ENCODE measurements at places on chromosomes 3 and 15. TPM values are rescaled to one million over a fixed set of nuclear protein-coding genes. Genes with fewer than 3 reads are reported as not detected.

GRCh38 chr3:113606539-113607218, 74.3 kb downstream of the SIDT1 start:
- DNase-seq = peak; percentile 67
- no peak overlapping the region for H3K27ac ChIP-seq
- peaks cover 18% of the 10 kb centered on the region for H3K4me1 ChIP-seq
- H3K36me3 ChIP-seq = peaks cover 18% of the 10 kb centered on the region
- H3K27me3 ChIP-seq = no peaks in the 10 kb centered on the region

GRCh38 chr3:13827699-13828098, 52.2 kb downstream of the WNT7A start:
- no peak overlapping the region for H3K27ac ChIP-seq
- H3K4me1 ChIP-seq = no peaks in the 10 kb centered on the region
- no peaks in the 10 kb centered on the region for H3K36me3 ChIP-seq
- no peak overlapping the region for H3K4me3 ChIP-seq

GRCh38 chr3:117133066-117133465, 423.5 kb downstream of the TUSC7 start:
- no peaks in the 10 kb centered on the region for H3K36me3 ChIP-seq
- no peak overlapping the region for H3K27ac ChIP-seq

GRCh38 chr15:25534293-25534692, 95.5 kb upstream of the UBE3A start:
- DNase-seq = no peak
- no peak overlapping the region for H3K27ac ChIP-seq
- no peaks in the 10 kb centered on the region for H3K4me1 ChIP-seq
- no peaks in the 10 kb centered on the region for H3K27me3 ChIP-seq
- H3K4me3 ChIP-seq = no peak overlapping the region
- no peaks in the 10 kb centered on the region for H3K36me3 ChIP-seq

- H3K27me3 ChIP-seq = no peaks in the 10 kb centered on the region
- H3K4me3 ChIP-seq = no peak overlapping the region
- peaks cover 2% of the 10 kb centered on the region for H3K4me1 ChIP-seq
- H3K36me3 ChIP-seq = peaks cover 2% of the 10 kb centered on the region
Observed at GRCh38 chr3:149964291-149964690, 6.4 kb downstream of the PFN2 start.

DNA sequence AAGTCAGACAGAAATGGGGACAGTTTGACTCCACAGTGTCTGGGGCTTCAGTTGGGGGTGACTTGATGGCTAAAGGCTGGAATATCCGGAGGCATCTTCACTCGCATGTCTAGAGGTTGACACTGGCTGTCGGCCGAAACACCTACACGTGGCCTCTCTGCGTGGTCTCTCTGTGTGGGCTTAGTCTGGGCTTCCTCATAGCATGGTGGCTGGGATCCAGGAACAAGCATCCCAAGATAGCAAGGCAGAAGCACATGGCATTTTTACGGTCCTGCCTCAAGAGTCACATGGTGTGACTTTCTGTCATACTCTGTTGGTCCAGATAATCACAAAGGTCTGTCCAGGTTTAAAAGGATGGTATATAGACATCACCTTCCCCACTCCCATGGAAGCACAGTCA, 34.5 kb downstream of the MAGI1 start:
- H3K36me3 ChIP-seq = no peaks in the 10 kb centered on the region
- H3K4me3 ChIP-seq = no peak overlapping the region
- H3K27me3 ChIP-seq = no peaks in the 10 kb centered on the region
- no peaks in the 10 kb centered on the region for H3K4me1 ChIP-seq

DNA sequence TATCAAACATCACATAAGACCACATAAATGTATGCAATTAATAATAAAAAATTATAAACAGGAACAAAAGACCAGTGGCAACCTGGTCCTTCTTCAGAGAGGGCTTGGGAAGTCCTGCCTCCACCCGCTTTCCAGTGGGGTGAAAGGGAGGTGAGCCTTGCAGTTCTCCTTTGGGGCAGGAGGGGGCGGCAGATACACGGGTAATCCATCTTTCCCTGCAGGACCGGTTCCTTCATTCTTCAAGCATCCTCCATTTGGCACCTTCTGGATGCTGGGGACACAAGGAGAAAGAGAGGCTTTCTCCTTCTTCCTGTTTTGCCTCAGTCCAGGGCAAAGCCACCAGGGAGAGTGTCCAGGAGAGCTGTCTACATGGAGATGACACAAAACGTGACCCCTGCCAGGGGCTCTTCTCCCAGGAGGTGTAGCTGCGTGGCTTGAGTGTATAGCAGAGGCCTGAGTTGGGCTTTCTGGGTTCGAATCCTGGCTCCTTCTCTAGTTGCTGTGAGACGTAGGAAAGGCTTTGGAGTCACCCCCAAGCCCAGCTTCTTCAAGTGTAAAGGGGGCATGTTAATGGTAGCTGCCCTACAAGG, 23.2 kb downstream of the RPLP1 start:
- peak; percentile 83 for DNase-seq
- no peaks in the 10 kb centered on the region for H3K4me1 ChIP-seq
- H3K36me3 ChIP-seq = peaks cover 3% of the 10 kb centered on the region
- peaks cover 4% of the 10 kb centered on the region for H3K27me3 ChIP-seq
- H3K4me3 ChIP-seq = no peak overlapping the region
- no peak overlapping the region for H3K27ac ChIP-seq

DNA sequence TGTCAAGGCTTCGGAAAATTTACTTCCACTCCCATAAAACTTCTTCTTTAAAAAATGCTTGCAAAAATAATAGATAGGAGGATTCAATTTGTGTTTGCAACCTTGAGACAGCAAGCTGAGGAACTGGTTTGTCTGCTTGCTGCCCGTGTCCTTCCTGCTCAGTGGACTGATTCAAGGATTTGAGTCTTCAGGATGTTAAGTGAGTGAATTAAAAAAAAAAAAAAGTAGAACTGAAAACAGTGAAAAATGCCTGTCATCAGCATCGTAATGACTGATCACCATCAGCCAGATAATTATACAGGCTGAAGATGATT, 453.7 kb downstream of the FGF12 start:
- no peaks in the 10 kb centered on the region for H3K27me3 ChIP-seq
- H3K27ac ChIP-seq = no peak overlapping the region
- H3K4me3 ChIP-seq = no peak overlapping the region
- no peaks in the 10 kb centered on the region for H3K36me3 ChIP-seq
- DNase-seq = no peak

DNA sequence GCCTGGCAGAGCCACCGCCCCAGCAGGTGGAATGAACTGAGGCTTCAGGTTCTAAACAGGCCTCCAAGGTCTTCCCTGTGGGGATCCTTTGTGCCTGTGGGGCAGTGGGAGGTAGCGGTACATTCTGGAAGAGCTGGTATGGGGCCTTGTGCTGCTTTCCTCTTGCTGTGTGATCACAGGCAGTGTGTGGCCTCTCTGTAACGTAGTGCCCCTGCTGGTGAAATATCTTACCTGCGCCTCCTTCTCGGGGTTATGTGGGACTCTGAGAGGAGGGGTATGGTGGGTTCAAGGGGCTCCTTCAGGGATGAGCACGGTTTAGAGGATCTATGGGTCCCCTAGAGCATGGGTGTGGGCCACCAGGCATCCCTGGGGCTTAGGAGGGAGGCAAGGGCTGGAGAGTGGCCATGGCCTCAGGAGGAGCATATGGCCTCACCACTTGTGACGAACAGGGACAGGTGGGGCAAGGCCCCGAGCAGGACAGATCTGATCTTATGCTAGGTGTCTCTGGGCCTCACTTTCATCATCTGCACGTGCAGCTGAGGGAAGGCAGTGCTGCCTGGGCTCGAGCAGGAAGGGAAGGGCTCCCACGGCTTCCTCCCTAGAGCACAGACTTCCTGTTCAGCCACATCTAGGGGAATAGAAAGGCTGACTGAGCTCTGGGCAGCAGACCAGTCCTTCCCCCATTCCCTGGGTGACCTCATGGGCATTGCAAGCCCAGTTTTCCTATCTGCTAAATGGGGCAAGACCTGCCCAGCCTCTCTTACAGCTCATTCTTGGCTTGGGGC, 1.9 kb upstream of the ALS2CL start:
- peaks cover 49% of the 10 kb centered on the region for H3K4me1 ChIP-seq
- peak overlapping the region; percentile 80 for H3K27ac ChIP-seq
- H3K36me3 ChIP-seq = no peaks in the 10 kb centered on the region
- H3K27me3 ChIP-seq = no peaks in the 10 kb centered on the region
- peak; percentile 63 for DNase-seq

GRCh38 chr3:105598042-105598796, 231.5 kb downstream of the ALCAM start:
- no peaks in the 10 kb centered on the region for H3K27me3 ChIP-seq
- no peaks in the 10 kb centered on the region for H3K36me3 ChIP-seq
- no peak overlapping the region for H3K4me3 ChIP-seq
- H3K27ac ChIP-seq = no peak overlapping the region
- DNase-seq = no peak

FBXO40 gene
- total RNA-seq = not detected

GOLGA6L4 gene
- total RNA-seq = 0.92 TPM

ITIH3 gene
- total RNA-seq = not detected

BSN gene
- total RNA-seq = 0.07 TPM

MEIS2 gene
- total RNA-seq = not detected

CHCHD6 gene
- 12.7 TPM for total RNA-seq

CACNA2D2 gene
- 0.69 TPM for total RNA-seq

SPATA12 gene
- not detected for total RNA-seq

Measured in activated CD4-positive, alpha-beta memory T cell treated with anti-CD3 and anti-CD28 coated beads for 36 hours (primary cell).